ENCODE measurements at places on chromosomes 16 and 17. TPM values are rescaled to one million over a fixed set of nuclear protein-coding genes. Genes with fewer than 3 reads are reported as not detected.

KRTAP4-5 gene
- not detected for total RNA-seq

TSPAN10 gene
- 0.81 TPM for total RNA-seq

DRC3 gene
- total RNA-seq: 0.66 TPM

MMP15 gene
- 2.5 TPM for total RNA-seq

SLC6A2 gene
- total RNA-seq: not detected

KRT9 gene
- not detected for total RNA-seq

PLEKHM1 gene
- 18.2 TPM for total RNA-seq

ZPBP2 gene
- total RNA-seq: not detected

RGS11 gene
- total RNA-seq: 2.7 TPM

CTRL gene
- total RNA-seq: 0.75 TPM

MARCHF10 gene
- not detected for total RNA-seq

ZNF785 gene
- total RNA-seq: 5.9 TPM

CES4A gene
- total RNA-seq: 1.3 TPM

HLF gene
- total RNA-seq: 3.7 TPM

C17orf78 gene
- not detected for total RNA-seq

MYH1 gene
- not detected for total RNA-seq

ACSM2A gene
- total RNA-seq: not detected

LRRC75A gene
- total RNA-seq: 2.5 TPM

EPX gene
- total RNA-seq: not detected

CES5A gene
- not detected for total RNA-seq

EVPLL gene
- total RNA-seq: not detected

TBC1D3K gene
- total RNA-seq: not detected

KDM6B gene
- 3.6 TPM for total RNA-seq

ATP2A1 gene
- 0.12 TPM for total RNA-seq

METTL2A gene
- 25.0 TPM for total RNA-seq

Data from aortic smooth muscle cell (primary cell).